ENCODE measurements at places on chromosomes 7 and 10.
A peak's percentile ranks its signal among the peaks of the same experiment; 100 is the strongest.

DNA sequence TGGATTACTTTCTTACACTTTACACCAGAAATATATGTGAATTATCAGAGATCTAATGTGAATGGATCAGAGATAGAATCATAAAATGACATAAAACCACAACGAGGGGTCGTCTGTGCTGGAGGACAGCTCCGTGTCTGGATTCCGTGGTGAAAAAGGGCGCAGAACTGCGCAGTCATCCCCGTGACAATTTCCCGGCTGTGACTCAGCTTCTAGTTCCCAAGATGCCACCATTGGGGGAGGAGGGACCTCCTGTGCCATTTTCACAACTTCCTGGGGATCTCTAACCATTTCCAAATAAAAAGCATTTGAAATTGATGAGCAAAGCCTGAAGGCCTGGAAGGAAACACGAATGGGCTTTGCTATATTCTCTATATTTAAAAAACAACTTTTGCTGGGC is 72.1 kb downstream of the PDGFA start:
- no peak for DNase-seq

DNA sequence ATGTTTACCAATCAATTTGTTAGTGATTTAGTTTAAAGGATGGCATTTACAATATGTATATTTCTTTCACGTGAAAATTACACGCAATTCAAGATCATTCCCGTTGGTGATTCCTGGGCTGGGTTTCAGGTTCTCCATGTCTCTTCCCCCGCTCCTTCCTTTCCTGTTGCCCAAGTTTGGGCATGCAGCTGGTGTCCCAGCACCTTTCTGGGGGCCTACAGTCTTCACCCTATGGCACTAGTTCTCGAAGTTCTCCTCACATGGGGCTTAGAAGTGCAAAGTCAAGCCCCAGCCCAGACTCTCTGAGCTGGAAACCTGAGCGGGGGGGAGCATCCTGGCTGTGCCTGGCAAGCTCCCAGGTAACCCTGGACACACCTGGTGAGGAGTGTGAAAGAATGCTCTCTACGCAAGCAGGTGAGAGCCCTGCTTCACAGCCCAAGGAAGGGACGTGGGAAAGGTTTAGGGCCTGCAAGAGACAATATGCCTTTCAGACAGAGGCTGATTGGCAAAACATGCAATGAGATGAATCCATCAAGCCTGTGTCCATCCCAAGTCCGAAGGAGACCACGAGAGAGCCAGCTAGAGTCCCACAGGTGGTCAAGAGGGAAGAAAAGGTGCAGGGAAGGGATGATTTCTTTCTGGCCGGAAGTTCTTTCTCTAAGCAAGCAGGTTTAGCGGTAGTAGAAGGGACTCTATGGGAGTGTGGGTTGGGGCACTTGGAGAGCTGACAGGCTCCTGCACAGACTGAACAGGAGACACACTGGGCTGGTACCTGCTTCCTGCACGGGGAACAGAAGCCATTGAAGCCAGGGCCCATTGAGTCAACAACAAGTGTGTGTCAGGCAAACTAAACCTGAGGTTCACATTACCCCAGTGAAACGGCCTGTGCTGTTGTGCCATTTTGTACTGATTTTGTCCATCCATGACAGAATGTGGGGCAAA is 131.1 kb downstream of the ADARB2 start:
- no peak for DNase-seq

GRCh38 chr7:124257638-124258308 is 224.9 kb upstream of the TMEM229A start:
- DNase-seq, result no peak

- DNase-seq, result no peak
Measured at GRCh38 chr7:2299131-2299829, 15.0 kb downstream of the SNX8 start.

- DNase-seq, result peak; percentile 82
Measured at GRCh38 chr10:96758423-96758822, 38.1 kb upstream of the PIK3AP1 start.

DNA sequence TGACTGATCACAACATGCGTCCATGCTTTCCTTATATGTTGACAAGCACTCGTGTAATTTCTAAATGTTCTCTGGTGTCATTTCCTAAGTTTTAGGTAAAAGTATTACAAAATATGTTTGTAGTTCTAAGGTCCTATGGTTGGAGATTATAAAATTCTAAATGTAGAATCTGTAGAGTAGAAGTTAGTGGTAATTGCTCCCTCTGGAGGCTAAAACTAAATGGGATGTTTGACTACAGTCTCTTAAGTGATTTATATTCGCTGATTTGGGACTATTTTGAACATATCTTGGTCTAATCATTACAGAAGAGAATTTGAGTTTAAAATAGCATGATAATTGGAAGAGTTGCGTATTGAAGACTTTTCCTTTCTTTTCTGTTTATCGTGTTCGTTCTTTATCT is 74.1 kb downstream of the ZMYND11 start:
- DNase-seq, result no peak

- DNase-seq, result no peak
Measured at GRCh38 chr7:28157831-28158416, 22.7 kb downstream of the JAZF1 start.

- DNase-seq, result no peak
Measured at GRCh38 chr7:5528071-5528814, 104.6 kb upstream of the TNRC18 start.

DNA sequence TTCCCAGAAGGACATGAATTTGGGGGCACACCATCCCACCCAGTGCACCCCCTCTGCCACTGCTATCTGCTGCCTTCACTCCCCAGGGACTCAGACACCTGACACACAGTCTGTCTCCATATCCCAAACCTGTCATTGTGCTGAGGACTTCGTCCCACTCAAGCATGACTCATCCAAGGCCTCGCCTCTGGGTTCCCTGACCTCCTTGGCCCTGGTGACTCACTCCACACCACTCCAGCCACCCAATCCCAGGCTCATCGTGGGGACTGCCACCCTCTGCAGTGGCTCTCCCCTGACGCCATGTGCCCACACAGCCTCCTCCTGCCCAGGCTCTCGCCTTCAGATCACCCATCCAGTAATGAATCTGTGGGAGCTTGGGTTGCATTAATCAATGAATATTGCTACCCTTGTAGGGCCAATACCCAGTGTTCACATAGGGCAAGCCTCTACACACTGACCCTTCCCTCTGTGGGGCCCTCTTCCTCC is 6.6 kb upstream of the INSIG1 start:
- no peak for DNase-seq

- no peak for DNase-seq
Measured at GRCh38 chr7:84848219-84848973, 338.5 kb downstream of the SEMA3D start.

DNA sequence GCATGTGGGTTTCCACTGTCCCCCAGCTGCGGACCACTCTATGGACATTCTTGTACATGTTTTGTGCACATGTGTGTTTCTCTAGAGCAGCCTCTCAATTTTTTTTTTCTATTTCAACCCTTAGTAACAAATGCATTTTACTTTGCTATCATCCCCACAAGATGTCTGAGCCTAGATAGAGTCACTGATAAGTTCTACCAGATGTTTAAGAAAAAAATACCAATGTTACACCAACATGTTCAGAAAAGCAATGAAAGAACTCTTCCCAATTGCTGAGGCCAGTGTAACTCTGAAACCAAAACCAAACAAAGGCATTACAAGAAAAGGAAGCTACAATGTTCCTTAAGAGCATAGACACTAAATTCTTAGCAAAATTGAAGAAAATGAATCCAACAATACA is 218.5 kb downstream of the CXCL12 start:
- no peak for DNase-seq

DNA sequence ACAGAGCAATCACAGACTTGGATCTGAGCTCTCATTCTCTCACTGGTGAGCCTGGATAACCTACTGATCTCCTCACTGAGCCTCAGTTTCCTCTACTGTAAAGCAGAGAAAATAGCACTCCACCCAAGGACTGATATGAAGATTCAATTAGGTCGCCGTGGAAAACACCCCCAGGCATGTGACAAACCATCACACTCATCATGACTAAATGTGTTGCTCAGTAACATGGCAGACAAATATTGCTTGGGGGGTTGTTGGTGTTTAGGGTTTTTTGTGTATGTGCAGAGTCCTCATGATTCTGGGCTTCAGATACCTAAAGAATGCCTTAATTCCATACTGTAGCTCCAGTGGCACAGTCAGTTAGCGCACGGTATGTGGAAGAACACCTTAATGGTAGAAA is 122.1 kb upstream of the TCF7L2 start:
- DNase-seq, result no peak

DNA sequence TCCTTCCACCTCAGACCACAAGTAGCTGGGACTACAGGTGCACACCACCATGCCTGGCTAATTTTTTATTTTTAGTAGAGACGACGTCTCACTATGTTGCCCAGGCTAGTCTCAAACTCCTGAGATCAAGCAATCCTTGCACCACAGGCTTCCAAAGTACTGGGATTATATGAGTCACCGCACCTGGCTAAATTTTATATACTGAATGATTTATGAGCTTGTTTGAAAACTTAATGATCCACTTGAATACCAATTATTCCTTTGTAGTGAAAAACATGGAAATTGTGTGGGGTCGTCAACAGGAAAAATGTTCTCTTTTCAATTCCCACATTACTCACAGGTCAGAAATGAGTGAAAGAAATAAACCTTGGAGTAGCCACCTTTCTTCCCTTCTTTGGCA is 31.3 kb downstream of the RAPGEF5 start:
- no peak for DNase-seq

DNA sequence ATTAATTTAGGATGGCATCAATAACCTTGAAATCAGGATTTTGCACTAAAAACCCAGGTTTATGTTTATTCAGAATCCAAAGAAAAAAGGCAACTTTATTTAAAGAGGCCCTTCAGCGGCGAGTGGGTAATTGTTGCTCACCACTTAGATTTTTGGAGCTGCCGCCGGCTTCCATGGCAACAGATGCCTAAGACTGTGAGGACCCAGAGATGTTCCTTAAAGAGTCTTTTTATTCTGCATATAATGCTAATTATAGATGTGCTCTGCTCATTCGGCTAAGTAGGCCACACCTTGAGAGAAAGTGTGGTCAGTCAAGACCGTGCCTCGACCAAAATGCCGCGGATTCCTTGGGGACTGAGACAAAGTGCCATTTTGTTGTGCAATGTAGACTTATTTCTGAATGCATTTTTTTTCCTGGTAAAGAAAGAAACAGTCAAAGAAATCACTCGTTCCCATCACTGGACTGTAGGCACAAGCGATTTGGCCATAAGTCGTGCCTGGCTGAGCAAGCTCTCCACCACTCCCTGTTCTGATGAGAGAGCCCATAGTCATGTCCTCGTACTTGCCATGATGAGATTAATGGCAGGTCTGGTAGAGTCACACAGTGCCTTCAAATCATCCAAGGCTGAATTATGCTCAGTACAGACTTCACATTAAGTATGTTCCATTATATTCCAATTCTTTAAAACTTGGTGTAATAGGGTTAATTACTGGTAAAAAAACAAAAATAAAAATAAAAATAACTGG is 21.4 kb upstream of the MGMT start:
- no peak for DNase-seq

DNA sequence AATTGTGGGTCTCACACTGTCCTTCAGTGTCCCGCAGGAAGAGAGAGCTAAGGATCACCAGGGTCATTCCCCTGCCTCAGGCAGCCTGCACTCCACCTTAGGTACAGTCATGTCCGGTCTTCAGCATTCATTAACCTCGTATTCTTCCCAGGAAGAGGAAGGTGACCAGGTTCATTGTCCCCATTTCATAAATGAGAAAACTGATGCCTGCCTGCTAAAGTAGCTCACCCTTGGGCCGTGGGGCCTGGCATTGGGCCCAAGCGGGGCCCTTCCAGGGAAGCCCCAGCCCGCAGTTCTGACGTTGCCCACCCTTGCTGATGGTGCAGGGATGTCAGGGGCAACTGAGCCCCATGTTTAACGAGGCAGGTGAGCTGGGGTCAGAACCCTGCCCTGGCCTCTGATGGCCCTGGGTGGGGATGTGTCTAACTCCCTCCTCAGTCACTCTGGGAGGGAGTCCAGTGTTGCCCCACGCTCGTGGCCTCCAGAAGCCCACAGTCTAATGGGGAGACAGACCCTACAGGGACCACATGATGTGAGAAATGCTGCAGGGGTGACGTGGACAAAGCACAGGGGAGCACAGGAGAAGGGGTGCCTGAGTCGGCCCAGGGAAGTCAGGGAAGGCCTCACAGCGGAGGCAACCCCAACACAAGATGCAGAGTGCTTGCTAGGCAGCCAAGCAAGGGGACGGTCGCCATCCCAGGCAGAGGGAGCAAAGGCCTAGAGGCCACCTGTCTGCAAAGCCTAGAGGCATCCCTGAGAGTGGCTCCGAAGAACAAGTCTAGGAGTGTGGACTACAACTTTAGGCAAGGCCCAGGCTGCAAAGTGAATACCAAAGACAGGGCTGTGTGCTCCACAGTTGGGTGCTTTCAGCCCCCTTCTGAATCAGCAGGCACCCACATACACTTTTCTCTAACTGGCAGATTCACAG is 25.1 kb downstream of the DDIT4 start:
- no peak for DNase-seq

DNA sequence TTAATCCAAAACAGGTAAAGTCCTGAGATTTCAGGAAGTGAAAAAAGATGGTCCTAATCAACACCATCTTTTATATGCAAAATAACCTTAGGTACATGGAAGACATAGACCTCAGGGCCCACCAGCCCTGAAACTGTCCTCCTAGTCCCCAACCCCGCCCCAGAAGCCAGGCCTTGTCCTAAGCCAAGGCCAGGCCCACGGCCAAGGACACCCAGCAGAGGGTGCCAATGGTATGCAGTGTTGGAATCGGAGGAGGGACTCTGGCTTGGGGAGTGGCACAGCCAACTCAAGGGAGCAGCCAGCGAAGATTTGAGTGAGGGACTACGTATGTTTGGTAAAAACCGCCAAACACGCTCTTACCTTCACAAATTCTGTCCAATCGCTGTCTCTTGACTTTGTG is 96.7 kb downstream of the ZRANB1 start:
- DNase-seq, result peak; percentile 9

GRCh38 chr7:147912946-147913638 is 677.5 kb upstream of the C7orf33 start:
- no peak for DNase-seq

DNA sequence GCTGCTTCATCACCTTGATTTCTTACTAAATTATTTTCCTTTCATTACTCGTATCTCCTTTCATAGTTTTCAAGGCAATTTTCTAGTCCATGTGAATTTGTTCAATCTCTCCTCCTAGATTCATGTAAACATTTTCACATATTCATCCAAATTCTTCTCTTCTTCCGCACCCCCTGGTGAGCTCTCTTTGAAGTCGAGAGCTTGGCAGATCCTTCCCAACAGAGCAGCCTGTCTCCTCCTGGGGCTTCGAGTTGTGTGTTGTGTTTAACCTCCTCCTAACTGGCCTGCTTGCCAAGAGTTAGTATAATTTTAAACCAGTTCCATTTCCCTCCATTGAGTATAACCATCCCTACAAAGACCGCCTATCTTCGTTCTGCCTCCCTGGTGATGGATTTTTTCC is 272.4 kb upstream of the CELF2 start:
- DNase-seq, result no peak

- DNase-seq, result peak; percentile 83
Measured at GRCh38 chr10:110919971-110920881, 822 bp downstream of the SHOC2 start.

- no peak for DNase-seq
Measured at GRCh38 chr7:155203882-155204691, 93.6 kb upstream of the INSIG1 start.

GRCh38 chr7:99447943-99448342 is 9.2 kb downstream of the CPSF4 start:
- DNase-seq, result no peak

- no peak for DNase-seq
Measured at GRCh38 chr10:113463777-113464176, 89.1 kb upstream of the HABP2 start.

All from KBM-7 (cell line).